CD8-positive, alpha-beta T cell (primary cell): ENCODE measurements at places on chromosomes 12 and 14. TPM values are rescaled to one million over a fixed set of nuclear protein-coding genes. Genes with fewer than 3 reads are reported as not detected.
A peak's percentile ranks its signal among the peaks of the same experiment; 100 is the strongest.

- no peak for DNase-seq
Measured at GRCh38 chr14:93765970-93766369, 22.3 kb downstream of the PRIMA1 start.

GRCh38 chr14:99718031-99718810 is 34.1 kb downstream of the CYP46A1 start:
- no peak for DNase-seq

DNA sequence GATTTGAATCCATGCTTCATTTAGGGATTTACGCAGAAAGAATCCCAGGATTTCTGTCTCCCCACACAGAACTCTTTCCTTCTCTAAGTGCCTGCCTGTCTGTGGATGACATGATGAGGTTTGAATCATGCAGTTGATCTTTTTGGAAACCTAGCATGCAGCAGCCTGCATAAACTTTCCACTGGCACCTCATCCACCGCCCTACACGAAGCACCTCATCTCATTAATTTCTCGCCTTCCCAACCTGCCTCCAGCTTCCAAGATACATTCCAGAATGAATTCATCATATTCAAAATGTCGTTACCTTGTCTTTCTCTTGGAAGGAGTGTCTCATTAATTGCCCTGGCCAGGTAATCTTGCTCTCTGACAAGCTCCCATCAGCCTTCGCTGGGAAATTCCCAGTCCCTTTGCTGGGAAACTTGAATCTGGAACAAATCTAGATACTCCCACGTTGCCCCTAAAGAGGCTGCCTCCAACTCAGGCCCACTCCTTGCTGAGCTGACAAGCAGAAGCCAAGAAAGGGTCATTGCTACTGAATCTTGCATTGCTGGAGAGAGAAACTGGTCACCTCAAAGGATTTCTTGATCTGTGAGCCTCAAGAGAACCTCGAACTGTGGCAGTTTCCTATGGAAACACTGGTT is 48.2 kb downstream of the SERPINA3 start:
- DNase-seq: no peak

GRCh38 chr14:75427482-75428229 is at the start of gene JDP2:
JDP2 (plus strand) TSS chr14:75428022; CDS start chr14:75437921, 9,899 bp downstream.
- peak; percentile 48 for DNase-seq

DNA sequence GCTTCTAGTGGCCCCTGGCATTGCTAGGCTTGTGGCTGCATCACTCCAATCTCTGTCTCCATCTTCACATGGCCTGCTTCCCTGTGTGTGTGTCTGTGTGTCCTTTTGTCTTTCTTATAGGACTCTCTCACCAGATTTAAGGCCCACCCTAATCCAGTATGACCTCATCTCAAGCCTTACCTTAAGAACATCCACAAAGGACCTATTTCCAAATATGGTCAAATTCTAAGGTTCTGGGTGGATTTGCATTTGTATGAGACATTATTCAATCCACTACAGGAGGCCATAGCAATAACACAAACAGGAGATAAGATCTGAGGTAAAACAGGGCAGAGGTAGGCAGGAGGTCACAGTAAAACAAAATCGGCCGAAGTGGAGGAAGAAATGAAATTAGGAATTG is 375.9 kb downstream of the BTG1 start:
- no peak for DNase-seq

GRCh38 chr14:98244966-98245569 is 1026.9 kb downstream of the BCL11B start:
- DNase-seq: no peak

DNA sequence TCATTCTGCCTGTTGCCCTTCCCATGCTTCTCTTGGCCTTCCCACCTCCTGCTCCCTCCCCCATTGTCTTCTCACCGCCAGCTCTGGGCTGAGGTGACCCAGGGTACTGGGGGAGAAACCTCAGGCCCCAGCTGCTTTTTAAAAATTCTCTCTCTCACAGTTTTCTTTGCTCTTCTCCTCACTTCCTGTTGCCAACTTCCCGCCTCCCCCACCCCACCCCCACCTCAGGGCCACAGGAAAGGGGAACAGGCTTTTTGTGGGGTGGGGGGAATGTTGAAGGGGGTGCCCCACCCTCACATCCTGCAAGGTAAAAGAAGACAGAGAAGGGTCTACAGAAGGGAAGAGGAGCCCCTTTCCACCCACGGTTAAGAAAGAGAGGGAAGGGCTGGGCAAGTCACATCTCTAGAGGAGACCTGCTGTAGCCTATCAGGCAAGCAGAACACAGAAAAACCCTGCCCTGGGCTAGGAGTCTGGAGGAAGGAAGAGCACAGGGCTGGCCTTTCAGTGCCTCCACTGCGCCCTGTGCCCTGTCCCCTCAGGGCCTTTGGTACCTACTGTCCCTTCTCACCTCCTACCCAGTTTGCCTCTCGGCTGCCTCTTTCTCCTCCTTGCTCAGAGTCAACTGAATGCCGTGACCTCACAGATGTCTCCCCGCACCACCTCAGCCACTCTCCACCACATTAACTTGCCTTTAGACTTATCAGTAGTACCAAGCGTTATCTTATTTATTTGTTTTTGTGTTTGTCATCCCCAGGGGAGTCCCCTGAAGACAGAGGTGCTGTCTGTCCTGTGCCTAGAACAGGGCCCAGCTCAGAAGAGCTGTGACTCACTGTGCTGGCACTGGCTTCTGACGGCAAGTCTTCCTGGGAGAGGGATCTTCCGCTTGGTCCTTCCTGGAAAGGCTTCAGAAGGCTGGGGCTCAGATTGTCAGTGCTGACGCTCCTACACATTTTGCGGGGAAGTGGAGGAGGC is 1.7 kb downstream of the ARHGAP9 start:
- DNase-seq: no peak

DNA sequence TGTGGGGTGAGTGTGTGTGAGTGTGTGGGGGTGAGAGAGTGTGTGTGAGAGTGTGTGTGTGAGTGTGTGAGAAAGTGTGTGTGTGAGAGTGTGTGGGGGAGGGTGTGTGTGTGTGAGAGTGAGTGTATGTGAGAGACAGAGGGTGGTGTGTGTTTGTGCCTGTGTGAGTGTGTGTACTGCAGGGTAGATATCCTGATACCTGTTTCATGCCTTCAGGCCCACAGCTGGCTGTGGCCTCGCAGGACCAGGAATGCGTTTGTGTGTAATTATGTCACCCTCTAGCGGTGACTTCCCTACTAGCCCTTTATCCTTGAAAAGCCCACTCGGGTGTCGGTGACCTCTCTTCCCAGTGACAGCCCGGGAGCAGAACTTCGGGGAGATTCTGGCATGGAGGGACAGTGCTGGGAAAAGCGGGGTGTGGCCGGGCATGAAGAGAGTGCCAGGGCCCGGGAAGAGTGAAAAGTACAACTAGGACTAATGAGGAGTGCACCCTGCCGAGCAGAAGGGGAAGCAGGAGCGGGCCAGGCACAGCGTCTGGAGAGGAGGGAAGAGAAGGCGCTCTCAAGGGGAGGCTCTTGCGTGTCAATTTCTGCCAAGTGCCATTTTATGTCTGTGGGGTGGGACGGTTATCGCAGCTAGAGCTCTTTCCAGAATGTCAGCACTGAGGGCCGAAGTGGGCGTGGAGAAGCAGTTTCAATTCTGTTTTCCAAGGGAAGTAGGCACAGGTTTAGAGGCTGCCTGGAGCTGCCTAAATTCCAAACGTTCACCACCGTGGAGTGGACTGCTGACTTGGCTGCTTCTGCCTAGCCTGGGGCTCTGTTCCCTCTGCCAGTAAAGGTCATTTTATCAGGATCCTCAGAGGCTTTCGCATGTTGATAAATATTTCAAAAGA is 11.0 kb upstream of the FBXL14 start:
- peak; percentile 61 for DNase-seq

GRCh38 chr12:82366197-82366596 is 7.9 kb downstream of the METTL25 start:
- DNase-seq: no peak

- DNase-seq: peak; percentile 48
Measured at GRCh38 chr12:116818341-116818856, 62.8 kb downstream of the HRK start.

GRCh38 chr12:30822385-30823155 is 67.8 kb upstream of the CAPRIN2 start:
- peak; percentile 6 for DNase-seq

DNA sequence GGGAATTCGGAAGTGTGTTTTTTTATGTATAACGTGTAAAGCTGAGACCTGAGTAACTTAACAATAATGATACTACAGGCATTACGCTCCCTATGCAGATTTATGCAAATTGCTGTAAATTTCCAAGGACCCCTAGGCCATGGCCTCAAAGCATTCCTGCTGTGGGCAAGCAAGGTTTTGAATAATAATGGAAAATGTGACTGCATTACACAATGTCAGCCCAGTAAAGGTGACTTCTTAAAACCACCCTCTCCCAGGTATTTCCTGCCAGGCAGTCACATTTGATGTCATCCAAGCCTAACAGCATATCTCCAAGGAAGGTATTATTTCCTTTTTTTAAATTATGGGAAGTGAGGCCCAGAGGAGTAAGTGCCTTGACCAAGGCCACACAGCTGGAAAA is 621.0 kb downstream of the BCL11B start:
- DNase-seq: no peak

GRCh38 chr12:124766727-124767065 is 97.0 kb downstream of the SCARB1 start:
- no peak for DNase-seq

DNA sequence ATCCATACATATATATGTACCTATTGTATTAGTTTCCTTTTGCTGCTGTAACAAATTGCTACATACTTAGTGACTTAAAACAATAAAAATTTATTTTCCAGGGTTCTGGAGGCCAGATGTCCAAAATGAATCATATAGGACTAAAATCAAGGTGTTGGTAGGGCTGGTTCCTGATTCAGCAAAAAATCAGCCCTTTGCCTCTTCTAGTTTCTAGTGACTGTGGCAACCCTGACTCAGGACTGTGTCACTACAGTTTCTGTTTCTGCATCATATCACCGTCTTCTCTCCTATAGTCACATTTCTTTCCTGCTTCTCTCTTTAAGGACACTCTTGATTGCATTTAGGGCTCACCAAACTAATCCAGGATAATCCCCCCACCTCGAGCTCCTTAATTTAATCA is 386.3 kb upstream of the TBX3 start:
- DNase-seq: no peak

- DNase-seq: no peak
Measured at GRCh38 chr12:20863056-20863455, 52.6 kb downstream of the SLCO1B3 start.

DNA sequence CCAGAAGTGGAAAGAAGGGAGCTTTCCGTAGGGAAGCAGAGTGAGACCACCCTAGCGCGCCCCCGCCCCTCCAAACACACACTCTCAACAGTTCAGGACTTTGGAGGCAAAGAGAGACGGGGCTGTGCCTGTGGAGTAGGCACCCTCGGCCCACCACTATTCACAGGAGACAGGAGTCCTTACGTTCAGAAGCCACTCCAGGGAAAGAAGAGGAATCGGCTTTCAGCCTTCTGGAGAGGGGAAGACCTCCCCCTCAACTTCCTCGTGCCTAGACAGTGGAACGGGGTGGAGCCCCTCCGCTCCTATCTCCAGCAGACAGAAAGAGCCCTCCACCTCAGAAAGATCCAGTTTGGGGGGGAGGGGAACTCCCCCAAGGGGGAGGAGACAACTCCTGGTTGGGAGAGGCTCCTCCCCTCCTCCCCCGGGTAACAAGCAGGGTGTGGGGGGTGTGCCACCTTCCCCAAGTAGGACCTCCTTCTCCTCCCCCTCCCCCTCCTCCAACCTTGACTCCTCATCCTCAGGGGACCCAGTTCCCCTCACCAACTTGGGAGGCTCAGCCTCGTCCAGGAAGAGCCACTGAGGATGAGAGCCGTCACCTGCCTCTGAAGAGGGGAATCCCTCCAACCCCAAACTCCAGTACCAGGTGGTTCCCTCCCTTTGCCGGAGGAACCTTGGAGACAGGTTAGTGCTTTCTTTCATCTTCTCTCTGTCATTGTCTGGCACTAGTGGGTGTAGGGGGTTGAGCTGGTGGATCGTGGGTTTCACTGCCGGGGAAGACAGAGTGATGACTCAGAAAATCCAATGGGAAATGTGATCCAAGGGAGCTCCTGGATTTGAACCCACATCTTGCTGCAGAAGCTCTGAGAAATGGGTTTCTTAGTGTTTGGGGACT is 883 bp downstream of the FOXJ2 start:
- no peak for DNase-seq

DNA sequence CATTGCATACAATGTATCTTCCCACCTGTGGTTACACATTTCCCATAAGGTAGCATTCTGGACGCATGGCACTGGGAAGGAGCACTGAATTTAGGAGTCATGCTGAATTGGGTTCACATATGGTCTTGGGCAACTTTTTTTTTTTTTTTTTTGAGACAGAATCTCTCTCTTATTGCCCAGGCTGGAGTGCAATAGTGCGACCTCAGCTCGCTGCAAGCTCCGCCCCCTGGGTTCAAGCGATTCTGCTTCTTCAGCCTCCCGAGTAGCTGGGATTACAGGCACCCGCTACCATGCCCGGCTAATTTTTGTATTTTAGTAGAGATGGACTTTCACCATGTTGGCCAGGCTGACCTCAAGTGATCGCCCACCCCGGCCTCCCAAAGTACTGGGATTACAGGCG is 13.3 kb downstream of the DIP2B start:
- DNase-seq: no peak

The ITGA7 gene
- total RNA-seq: 1.1 TPM

The EFS gene
- total RNA-seq: not detected

The BICDL1 gene
- 138 TPM for total RNA-seq

The ERBB3 gene
- 1.5 TPM for total RNA-seq

The NPFF gene
- total RNA-seq: not detected
